Smooth muscle cell of trachea (primary cell): ENCODE measurements at places on chromosomes 12 and 14. TPM values are rescaled to one million over a fixed set of nuclear protein-coding genes. Genes with fewer than 3 reads are reported as not detected.

The DTX3 gene
- 16.9 and 25.0 TPM in 2 replicates for total RNA-seq

The LTB4R2 gene
- total RNA-seq: 3.8 and 4.6 TPM in 2 replicates

The CYP27B1 gene
- total RNA-seq: 0.15 and 0.33 TPM in 2 replicates

The FLRT2 gene
- total RNA-seq: 6.4 and 15.5 TPM in 2 replicates

The TMEM229B gene
- 0.29 and 2.0 TPM in 2 replicates for total RNA-seq
